ENCODE measurements at places on chromosomes 11 and 22.

- no peak for DNase-seq
These were observed 5.3 kb downstream of the OMP start for GRCh38 chr11:77107950-77108349.

DNA sequence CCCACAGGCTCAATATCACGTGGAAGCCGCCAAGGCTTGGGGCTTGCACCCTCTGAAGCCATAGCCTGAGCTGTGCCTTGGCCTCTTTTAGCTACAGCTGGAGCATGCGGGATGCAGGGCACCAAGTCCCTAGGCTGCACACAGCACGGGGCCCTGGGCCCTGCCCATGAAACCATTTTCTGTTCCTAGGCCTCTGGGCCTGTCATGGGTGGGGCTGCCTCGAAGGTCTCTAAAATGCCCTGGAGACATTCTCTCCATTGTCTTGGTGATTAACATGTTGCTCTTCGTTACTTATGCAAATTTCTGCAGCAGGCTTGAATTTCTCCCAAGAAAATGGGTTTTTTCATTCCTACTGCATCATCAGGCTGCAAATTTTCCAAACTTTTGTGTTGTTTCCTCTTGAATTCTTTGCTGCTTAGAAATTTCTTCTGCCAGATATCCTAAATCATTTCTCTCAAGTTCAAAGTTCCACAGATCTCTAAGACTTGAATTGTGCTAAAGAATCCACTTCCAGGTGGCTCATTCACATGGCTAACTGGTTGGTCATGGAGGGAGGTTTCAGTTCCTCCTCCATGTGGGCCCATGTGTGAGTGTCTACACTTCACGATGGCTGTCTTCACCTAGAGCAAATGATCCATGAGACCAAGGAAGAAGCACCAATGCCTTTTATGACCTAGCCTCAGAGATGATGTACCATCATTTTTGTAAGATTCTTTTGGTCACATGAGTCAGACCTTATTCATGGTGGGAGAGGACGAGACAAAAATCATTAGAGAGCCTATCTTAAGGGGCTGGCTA is 7.4 kb upstream of the CREBZF start:
- DNase-seq, result no peak

DNA sequence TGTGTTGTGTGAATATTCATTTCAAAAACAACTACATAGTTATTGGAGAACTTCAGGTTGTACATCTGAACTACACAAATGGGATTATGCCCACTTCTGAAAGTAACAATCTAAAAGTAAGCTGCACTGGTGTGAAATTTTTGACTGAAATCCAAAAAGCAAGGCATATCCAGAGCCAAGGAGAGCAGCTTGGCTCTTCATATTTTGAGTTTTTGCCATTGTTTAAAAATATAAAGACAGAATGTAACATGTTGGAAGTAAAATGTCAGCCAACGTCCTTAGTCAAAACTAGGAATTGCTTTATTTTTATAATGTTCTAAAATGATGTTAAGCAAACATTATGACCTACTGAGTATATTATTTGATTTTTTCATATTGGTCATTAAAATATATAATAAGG is 45.8 kb upstream of the NOX4 start:
- no peak for DNase-seq

GRCh38 chr11:114081641-114082414 is 22.3 kb downstream of the ZBTB16 start:
- no peak for DNase-seq

GRCh38 chr22:48740731-48741405 is 1086.8 kb downstream of the BRD1 start:
- no peak for DNase-seq

DNA sequence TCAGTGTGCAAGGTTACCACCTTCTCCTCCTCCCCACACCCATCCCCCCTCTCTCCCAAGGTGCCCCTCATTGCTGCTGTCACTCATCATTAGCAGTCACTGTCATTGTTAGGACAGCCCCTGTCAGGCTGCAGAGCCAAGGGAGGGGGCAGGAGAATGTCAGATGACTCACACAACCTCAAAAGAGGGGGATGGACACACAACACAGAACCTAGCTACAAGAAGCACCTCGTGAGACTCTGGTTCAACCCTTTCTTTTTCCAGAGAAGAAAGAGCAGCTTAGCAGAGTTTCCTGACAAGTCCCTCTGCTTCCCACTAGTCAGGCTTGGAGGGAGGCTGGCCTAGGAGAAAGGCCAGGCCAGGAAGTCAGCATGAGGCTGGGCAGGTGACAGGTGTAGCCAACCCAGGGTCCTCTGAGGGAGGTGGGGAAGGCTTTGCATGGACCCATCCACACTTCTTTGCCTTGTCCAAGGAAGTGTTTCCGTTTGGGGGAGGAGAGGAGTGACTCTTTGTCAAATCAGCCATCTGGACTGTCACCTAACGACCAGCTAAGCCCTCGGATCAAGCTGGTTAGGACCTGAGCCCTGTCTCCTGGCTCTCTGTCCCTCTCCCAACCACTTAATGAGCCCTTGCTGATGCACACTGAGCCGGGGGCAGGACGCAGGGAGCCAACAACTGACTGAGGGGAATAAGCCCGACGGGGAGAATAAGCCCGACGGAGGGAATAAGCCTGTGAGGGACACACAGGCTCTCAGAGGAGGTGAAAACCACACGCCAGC is 18.3 kb downstream of the ADORA2A start:
- DNase-seq, result no peak

- no peak for DNase-seq
These were observed 379 bp upstream of the RAB38 start for GRCh38 chr11:88175569-88176075.

DNA sequence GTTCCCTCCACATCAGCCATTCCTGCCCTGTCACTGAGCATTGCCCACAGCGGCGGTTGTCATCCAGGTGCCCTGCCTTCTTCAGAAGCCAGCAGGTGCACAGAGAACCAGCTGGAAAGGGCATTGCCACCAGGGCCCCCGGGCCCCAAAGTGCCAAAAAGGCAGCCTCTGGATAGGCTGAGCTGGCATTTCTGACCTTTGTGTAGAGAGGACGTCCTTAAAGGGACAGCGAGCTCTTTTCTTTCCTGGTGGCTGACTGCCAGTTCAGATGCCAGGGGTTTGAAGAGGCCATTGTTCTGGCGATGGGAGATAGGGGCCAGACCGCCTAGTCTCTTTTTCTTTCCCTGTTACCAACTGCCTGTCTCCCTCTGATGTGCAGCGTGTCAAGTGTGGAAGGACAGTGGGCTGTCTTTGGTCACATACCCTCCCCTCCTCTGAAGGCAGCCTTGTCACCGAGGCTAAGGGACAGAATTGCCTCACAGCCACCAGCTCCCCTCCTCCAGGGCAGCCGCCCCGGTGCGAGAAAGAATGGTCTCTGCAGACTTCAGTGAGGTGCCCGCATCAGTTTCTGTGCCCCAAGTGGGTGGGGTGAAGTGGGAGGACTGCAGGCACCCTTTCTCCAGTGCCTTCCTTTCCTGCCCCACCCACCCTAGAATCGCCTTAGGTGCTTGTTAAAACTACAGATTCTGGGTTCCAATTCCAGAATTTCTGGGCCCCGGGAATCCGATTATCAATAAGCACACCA is 109.6 kb downstream of the SCN3B start:
- DNase-seq, result no peak

- no peak for DNase-seq
These were observed 67.8 kb downstream of the CEP164 start for GRCh38 chr11:117395476-117395875.

- no peak for DNase-seq
These were observed 108.4 kb upstream of the SLC22A12 start for GRCh38 chr11:64482588-64482987.

DNA sequence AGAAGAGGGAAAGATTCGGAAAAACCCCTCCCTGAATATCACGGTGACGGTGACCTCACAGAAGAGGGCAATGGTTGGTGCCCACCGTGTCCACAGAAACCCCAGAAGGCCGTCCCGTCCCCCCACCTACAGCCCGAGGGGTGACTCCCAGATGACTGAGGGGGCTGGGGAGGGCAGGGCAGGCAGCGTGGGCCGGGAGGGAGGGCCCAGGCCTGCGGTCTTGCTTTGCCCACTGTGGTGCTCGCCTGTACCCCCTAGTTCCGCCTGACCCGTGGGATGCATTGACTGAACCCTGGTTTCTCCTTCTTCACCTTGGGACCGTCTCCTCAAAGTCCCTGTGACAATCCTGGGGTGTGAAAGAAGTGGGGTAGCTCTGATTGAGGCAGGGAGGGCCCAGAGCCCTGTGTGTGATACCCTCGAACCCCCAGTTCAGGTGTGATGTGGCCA is 526.7 kb downstream of the BRD1 start:
- no peak for DNase-seq

GRCh38 chr11:45576461-45577215 is 88.8 kb downstream of the CHST1 start:
- no peak for DNase-seq

- no peak for DNase-seq
These were observed 838 bp downstream of the WNT11 start for GRCh38 chr11:76205252-76206076.

DNA sequence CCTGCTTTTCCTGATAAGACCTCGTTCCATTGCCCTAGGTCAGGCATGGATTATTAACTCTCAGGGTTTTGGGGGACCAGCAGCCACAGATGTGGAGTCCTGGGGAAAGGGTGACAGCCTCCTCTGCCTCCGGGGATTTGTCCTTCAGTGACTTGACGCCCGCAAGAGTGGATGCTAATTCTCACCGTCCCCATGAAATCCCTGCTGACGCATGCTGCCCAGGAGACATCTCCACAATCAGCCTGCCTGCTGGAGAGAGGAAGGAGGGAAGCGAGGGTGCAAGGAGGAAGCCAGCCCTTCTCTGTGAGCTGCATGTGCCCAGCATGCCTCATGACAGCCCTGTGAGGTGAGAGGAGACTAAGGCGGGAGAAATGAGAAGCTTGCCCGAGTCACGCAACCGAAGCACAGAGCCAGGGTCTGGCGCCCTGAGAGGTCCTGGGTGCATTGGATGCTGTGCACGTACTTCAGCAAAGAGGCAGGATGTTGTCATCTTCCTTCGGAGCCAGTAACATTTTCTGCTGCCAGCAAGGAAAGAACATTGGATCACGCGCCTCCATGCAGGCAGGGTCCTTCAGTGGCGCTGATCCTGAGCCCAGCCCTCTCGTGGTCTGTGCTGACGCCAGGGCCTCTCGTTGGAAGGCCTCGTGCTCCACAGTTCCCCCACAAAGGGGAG is 27.3 kb upstream of the KRTAP5-6 start:
- DNase-seq, result no peak

DNA sequence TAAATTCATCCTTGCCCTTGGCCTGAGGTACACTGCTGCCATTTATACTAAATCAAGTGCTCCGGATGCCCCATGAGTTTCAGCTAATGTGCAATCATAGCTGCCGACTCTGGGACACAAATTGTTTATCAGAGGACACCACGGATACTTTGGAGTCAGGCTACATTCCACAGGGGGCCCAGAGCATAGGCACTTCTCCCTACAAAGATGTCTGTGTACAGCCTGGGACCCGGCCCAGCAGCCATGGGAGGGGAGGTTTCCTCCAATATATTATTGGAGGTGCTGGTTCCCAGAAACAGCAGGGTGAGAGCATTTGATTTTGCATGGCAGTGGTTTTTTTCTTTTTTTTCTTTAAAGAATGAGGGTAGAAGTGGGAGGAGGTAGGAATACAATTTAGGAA is 31.3 kb downstream of the HTR3B start:
- DNase-seq, result no peak

- peak; percentile 83 for DNase-seq
These were observed 95.8 kb downstream of the SWAP70 start for GRCh38 chr11:9759519-9760192.

DNA sequence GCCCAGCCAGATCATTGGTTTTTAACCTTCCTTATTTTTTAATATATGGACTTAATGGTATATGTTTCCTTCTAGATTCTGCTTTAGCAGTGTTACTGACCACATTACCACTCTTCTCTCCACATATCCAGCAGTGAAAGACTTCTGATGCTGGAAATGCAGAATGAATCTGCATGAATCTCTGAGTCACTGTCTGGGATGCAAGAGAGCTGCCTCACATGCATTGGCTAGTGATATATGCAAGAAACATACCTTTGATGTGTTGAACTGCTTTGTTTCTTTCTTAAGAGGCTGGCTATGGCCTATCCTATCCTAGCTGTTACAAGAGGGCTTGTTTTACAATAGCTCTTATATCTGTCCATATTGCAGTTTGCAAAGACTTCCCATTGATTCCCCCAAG is 16.6 kb upstream of the AMPD3 start:
- DNase-seq, result no peak

- DNase-seq, result no peak
These were observed 78.0 kb downstream of the TSPAN18 start for GRCh38 chr11:44804449-44805437.

DNA sequence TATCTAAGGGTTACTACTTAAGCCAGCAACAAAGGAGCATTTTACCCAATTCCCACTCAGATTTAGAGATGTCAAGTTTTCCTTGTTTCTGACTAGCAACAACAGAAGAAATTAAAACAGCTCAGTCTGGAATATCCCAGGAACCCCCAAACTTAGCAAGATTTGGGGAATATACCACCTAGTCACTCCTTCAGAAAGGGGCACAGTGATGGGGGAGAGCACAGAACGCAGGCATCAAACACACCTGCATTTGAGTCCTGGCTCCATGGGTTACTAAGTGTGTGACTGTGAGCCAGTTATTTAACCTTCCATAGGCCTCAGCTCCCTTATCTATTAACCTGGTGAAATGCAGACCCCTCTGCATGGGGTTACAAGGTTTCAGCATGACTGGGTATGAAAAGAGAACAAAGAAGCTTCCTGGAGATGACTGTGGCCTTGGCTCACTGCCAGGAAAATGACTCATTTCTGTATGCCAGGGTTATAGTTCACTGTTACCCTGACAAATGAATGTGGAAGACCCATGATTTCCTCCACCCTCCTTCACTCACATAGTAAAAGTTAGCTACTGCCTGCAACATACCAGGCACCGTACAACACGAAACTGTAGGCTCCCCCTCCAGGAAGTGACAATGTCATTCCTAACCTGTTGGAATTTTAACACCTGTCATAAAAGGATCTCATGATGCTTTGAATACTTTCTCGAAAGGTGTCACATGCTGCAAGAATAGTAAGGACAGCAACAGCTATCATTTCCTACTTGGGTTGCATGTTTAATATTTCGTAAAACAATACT is 79.6 kb downstream of the ME3 start:
- DNase-seq, result peak; percentile 90

DNA sequence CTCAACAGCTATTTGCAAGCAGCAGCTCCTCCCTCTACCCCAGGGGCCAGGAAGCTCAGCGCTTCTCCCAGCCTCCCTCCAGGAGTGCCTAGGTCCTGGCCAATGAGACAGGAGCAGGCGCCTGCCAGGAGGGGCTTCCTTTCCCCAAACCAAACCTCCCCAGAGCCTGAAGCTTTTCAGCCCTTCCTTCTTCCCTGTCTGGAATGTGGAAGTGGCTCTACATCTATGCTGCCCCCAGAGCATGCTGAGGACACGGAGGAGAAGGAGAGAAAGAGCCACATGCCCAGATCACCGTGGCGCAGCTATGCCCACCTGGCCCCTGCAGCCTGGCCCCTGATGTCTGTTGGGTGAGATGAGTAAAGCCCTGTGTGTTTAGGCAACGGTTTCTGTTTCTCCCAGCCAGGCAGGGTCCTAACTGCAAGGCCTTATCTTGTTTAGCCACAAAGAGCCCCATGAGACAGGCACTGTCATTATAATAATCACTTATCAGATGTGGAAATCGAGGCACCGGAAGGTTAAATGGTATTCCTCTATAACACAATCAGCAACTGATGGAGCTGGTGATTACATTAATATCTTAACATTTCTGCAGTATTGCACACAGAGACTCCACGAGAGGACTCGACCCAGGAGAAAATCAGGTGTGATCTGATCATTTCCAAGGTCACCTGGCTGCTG is 315.8 kb downstream of the CTTN start:
- no peak for DNase-seq

- no peak for DNase-seq
These were observed 18.3 kb upstream of the ZBED5 start for GRCh38 chr11:10876158-10876557.
